ENCODE measurements at places on chromosomes 4 and X. TPM values are rescaled to one million over a fixed set of nuclear protein-coding genes. Genes with fewer than 3 reads are reported as not detected.

DIPK2B gene
- total RNA-seq: 14.4 TPM

GAGE13 gene
- not detected for total RNA-seq

DNA sequence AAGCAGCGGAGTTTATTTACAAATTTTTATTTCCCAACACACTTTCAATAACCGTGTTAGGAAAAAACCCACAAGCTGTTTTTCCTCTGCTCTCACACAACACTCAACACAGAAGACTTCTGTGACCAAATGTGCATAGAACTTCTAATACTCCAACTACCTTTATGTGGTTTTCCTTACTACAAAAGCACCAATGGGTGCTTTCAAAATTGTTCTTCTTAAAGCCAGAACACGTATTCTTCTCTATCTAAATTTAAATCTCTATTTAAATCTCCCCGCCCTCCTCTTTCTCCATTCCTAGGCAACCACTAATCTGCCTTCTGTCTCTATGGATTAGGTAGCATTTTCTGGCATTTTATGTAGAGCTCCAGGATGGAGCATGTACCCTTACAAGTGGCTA, 90.0 kb downstream of the SHROOM2 start:
- DNase-seq: no peak

- no peak for DNase-seq
Observed at GRCh38 chr4:141609243-141609642, 27.1 kb upstream of the IL15 start.

- DNase-seq: no peak
Observed at GRCh38 chr4:85571008-85571407, 96.1 kb downstream of the ARHGAP24 start.

DNA sequence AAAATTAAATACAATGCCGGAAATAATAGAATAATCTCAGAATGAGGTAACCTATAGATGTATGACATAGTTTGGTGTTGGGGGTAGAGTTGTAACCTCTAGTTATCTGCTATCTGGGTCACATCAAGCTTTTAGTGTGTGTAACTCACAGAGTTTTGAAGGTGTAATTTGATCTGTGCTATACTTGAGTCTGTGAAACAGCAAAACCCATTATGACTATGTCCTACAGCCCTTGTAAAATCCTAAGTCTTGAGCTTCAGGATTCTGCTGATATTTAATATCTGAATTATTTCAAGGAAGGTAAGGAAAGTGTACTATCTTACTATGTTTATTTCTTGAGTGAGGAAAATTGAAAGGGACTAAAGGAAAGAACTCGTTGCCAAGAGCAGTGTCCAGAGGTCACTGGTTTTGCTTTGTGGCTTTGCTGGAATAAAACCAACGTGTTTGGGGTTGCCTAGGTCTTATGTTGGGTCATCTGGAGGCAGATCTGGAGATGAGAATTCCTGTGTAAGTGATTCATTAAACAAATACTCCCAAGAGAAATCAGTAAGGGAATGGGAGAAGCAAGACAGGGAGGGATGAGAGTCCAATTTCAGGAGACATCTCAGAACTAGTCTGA, 107.8 kb upstream of the CBLL2 start:
- no peak for DNase-seq

MID2 gene
- 11.3 TPM for total RNA-seq

DNA sequence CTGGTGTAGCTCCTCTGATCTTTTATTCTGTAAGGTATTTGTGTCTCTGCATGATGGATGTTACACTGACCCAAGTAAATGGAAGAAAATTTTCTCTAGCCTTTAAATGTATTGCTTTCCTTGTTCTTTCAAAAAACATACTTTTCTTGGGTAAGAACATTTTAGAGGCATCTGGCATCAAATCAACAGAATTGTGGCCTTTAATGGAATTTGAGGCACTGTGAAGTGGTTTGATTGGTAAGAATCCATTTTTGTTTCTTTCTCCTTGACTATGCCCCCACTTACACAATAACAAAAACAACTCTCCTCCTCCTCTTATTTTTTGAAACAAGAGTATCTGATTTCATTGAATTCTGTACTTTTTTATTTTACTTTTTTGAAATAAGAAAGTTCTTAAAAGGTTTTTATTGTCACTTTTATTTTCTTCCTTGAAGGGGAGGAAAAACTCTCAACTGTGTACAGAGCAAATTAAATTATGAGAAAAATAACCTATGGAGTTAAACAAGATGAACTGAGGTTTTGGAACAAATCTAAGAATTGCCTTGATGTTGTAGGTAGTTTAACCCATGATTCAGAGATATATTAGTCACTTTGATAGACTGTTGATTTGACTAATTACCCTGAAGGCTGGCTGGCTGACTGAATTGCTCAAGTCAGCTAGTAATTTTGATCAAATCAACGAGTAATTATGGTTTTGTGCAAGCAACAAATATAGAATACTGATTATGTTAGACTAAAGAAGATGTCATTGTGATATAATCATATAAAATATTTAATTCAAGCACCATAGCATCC, 146.4 kb downstream of the FHIP1A start:
- no peak for DNase-seq

- DNase-seq: no peak
Observed at GRCh38 chr4:2299794-2300193, 37.9 kb upstream of the MXD4 start.

DNA sequence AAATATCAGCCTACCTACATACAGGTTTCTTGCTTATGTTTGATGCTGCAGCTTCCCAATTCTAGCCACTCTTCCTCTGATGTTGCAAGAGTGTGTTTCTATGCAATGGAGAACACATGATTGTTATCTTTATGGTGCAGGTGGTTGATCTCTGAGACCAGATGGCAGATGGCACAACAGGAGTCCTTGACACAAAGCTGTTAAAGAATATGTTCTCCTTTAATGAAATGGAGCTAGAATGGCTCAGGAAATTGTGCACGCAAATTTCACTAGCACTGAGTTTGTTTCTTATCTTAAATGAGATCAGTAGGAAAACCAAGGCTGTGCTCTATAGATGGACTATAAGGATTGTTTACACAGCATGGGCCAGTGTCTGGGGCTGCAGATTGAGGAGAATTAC, 29.9 kb upstream of the TTC29 start:
- no peak for DNase-seq

DNA sequence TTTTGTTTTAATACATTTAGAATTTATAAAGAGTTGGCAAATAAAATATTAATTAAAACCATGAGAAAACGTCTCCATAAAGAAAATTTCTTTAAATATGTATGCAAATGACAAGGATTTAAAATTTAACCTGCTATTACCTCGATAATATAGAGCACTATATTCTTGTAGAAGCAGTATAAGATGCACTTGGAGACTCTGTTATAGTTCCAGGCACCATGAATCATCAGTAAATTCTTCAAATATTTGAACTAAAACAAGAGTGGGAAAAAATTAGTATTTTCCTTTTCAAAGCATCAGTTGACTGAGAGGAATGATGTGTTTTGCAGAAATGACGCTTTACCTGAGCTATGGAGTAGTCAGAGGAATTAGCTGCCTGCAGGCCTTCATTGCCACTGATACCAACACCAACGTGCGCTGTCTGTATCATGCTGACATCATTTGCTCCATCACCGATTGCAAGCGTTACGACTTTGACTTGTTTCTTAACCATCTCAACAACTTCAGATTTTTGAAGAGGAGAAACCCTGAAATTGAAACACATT, 67.3 kb downstream of the SHISA3 start:
- DNase-seq: peak; percentile 68

DNA sequence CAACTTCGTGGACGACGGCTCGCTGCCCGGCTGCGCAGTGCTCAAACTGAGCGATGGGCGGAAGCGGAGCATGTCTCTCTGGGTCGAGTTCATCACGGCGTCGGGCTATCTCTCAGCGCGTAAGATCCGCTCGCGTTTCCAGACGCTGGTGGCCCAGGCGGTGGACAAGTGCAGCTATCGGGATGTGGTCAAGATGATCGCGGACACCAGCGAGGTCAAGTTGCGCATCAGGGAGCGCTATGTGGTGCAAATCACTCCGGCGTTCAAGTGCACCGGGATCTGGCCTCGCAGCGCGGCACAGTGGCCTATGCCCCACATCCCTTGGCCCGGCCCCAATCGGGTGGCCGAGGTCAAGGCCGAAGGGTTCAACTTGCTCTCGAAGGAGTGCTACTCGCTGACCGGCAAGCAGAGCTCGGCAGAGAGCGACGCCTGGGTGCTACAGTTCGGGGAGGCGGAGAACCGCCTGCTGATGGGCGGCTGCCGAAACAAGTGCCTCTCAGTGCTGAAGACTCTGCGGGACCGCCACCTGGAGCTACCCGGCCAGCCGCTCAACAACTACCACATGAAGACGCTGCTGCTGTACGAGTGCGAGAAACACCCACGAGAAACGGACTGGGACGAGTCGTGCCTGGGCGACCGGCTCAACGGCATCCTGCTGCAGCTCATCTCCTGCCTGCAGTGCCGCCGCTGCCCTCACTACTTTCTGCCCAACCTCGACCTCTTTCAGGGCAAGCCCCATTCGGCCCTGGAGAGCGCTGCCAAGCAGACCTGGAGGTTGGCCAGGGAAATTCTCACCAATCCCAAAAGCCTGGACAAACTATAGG, 1.5 kb downstream of the MAB21L2 start:
- peak; percentile 53 for DNase-seq

GRCh38 chrX:75086731-75087195, 69.3 kb downstream of the ABCB7 start:
- no peak for DNase-seq
